ENCODE measurements at places on chromosomes 2 and 18.

GRCh38 chr18:32057624-32058165, 34.0 kb upstream of the RNF138 start:
- no peak for DNase-seq

DNA sequence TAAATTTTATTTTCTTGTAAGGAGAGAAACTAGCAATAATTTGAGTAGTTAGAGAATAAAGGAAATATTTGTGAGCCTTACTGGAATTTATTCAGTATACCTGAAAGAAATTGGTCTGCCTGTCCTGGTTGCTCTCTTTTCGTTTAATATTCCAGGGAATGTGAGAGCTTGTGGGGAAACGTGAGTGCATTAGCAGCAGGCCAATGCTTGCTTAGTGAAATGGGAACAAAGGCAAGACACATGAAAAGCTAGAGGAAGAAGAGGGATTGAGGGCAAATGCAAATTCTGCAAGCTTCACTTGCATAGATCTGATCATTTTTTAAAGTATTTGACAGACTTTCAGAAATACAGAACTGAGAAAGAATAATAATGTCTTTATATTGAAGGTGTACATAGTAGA, 111.0 kb downstream of the ERBB4 start:
- no peak for DNase-seq

DNA sequence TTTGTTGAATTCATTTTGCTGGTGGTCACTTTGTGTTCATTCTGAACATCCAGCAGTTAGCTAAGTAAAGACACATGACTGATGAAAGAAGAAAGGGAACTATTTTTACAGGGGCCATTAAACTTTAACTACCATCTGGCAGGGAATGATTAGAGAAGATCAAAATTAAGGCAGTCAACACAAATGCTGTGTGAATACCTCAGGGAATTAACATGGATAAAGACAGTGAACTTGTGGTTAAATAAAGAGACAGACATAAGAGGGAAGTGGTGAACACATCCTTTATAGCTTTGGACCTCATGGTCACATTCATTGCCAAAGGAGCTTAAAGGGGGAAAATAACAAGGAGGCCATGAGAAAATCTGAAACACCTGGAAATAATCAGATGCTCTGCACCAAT, 52.6 kb upstream of the ATP5MC3 start:
- DNase-seq, result no peak

DNA sequence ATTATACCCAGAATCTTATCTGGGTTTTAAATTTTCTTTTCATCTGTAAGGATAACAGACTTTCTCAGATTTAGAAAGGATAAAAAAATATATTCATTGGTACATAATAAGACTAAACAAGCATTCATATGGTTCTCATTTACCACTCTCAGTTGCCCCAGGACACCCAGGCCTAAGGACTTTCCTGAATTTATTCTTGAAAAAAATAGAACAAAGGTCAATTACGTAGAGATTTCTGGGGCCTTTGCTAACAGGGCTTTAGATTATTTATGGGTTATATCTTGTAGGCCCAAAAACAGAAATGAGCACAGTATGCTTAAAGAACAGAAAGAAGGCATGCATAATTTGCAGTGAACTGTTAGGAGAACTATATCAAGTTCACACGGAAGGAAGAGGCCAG, 269.0 kb upstream of the COL3A1 start:
- no peak for DNase-seq

GRCh38 chr2:47277187-47277586, 122.1 kb upstream of the STPG4 start:
- no peak for DNase-seq

DNA sequence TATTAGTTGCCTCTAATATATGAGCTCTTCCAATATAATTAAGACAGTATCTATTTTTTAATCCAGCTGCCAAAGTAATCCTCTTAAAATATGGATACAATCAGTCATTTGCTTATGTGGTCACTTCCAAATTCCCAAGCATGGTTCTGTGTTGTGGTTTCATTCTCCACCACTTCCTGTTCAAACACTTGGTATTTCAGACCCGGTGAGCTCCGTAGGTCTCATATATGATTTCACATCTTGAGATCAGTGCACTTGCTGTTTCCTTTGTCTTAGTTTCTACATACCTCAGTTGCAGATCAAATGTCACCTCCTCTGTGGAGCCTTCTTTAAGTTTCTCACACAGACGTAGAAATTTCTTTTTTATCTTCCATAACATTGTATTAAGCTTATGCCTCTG, 254.2 kb downstream of the KCNS3 start:
- DNase-seq, result no peak

- no peak for DNase-seq
Measured at GRCh38 chr2:166725927-166726924, 162.1 kb upstream of the XIRP2 start.

DNA sequence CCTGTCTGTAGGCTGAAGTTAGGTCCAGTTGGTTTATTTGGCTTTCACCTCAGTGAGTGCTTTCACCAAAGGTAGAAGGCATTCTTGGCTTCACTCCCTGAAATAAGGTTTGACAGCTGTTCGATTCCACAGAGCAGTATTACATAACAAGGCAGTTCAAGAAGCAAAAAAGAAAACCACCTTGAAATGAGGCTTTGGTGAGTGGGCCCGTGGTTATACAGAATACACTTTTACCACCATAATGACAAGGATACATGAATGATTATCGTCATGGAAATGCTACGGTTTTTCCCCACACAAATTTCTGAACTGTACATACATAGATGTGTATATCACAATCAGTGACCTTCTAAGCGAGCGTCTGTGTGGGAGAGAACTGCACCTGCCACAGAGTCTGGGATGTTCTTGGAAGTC, 80.0 kb upstream of the CHRNA1 start:
- DNase-seq, result no peak

DNA sequence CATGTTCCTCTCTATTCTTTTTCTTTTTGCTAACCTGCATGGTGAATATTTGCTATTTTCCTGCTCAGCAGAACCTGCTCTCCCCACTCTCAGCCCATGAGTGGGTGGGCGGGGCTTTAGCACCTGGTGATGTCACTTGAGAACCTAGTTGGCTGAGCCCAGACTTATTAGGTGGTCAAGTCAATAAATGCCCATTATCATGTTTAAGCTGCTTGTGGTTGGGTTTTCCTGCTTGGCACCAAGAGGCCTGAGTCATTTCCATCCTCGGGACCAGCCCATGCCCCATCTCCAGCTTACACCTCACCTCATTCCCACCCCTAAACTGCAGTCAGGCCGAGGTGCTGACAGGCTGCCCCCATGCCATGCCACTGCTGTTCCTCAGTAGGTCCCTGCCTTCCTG, 226.6 kb downstream of the ANKRD30B start:
- no peak for DNase-seq

DNA sequence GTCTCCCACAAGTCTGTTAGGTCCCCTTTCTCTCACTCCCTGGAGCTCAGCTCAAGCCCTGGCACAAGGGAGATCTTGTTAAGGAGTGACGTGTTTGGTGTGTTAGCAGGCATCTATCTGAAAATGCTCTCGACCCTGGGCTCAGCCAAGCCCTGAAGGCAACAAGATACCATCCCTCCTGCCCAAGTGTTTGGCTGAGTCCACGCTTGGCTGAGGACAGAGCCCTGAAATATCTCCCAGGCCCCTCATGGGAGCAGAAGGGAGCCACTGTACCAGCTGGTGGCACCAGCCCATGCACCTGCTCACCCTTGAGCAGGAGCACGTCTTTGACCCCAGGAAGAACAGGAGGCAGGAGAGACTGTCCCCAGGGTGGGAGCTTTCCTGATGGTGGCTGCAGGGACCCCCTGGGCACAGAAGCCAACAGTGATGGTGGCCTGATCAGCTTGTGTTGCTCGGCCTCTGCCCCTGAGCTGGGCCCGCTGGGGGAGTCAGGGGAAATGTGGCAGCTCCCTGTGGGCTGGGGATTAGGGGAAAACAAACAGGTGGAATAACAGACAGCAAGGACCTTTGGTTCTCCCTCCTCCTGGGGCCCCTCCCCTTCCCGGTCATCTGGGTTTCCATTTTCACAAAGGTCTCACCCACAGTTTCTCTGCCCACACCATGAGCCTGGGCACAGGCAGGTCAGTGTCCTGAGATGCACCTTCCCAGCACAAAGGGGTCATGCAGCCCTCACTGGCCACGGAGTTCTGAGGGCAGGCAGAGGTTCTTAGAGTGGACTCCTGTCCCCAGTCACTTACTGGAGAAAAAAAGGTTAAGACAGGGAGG, 91.6 kb downstream of the RHOB start:
- peak; percentile 28 for DNase-seq

DNA sequence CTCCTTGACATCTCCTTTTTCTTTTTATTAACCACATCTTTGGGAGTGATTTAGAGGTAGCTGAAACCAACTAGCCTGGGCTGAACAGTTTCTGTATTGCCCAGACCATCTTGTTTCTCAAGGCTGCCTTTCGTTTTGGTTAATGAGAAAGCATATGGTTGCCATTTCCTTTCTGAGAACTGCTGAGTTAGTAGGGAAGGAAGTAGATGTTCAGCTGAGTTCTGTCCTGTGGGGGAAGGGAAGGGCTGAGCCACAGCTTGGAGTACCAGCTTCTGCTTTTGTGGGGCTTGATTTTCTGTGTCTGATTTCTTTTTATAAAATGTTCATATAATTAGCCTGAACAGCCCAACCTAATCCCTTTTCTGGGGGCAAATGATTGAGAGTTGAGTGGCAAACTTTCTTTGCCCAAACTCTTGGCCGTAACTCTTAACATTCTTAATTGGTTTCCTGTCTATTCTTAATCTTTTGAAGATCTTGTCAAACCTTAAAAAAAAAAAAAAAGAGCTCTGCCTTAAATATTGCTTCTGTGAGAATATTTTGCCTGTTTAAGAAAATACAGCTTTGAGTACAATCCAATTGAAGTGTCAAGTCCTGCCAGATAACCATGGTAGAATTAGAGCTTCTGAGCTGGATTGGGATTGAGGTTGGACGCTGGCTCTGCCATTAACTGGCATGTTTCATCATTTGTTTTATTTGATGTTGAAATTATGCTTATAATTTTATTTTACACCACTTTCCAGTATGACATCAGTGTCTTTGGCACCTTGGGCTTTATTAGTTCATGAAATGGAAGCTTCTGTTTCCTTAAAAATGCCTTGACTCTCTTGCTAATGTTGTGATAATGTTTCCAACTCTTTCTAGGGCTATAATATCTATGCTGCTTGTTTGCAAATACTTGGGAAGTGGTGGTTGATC, 1.9 kb upstream of the NABP1 start:
- no peak for DNase-seq

DNA sequence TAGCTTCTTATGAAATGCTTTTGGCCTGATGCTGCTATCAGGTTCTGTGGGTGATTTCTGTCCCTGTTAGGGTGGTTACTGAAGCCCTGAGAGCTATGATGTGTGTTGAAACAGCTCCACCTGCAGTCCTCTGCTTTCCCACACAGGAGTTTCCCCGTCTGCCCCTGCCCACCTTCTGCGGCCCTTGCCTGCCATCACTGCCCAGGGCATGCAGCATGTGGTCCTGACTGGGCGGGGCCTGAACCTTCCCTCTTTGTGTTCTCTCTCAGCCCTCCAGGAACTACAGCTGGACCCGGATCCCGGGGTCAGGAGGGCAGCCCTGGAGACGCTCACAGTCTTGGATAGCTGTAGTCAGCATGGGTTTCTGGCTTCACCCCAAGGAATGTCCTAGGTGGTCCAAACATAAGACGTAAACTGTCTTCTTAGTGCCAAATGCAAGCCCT, 21.4 kb downstream of the HJURP start:
- peak; percentile 21 for DNase-seq

DNA sequence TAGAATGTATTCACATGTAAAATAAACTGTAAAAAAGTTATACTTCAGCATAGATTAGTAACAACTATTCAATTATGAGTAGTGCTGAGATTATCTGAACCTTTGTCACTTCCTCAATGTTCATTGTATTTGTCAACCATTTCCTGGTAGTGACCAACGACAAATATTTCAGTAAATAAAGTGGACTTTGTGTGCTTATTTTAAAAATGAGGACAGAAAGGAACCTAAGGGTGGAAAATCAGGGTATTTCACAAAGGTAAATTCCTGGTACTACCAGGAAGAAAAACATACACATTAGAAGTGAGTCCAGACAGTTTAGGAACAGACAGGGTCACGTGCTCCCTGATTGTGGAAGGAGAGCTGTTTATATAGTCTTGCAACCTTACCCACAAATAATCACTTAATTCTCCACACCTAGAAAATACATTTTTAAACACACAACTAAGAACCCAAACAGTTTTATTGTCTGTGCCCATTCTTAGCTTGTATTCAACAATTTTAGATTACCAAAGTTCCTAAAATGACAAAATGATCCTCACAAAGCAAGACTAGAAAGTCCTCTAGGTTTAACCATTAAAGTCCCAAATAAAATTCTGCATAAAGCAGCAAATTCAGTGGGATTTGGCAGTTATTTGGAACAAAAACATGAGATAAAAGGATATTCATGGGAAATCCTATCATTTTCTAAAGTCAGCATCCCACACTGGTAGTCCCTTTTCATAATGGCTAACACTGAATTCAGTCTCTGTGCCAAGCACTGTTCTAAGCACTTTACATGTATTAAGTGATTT, 28.2 kb downstream of the PELI1 start:
- DNase-seq, result no peak

GRCh38 chr2:236656721-236657120, 87.1 kb downstream of the ACKR3 start:
- DNase-seq, result no peak

DNA sequence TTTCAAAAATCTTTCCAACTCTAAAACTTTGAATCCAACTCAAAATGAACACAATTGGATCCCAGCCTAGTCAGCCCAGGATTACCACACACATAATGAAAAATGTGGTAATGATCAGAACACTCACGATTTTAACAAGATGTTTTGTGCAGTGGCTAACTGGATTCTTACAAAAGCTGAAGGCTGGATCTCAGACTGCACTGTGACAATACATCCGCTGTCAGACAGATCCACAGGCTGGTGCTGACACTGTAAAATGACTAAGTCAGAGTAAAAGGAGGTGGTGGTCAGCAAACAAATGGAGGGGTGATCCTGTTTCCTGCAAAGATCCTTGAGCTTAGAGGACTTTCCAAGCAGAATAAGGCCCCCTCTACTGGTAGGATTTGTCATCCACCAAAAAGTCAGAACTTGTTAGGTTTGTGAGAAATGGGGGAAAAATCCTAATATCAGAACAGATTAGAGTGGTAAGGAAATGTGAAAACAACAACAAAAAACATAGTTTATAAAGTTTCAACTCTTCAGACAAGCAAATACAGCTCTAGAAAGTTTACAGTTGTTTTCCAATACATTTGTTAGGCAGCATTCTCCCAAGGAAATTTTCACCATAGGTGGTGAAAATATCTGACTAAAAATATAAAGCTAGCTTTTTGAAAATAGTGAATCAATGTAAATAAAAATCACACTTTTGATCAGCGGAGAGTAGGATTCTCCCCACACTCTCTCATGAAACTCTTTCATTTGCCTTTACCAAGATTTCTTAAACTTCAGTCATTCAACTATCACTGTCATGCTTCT, 211.9 kb downstream of the AGPS start:
- DNase-seq, result peak; percentile 6

GRCh38 chr2:103792042-103792441, 1030.2 kb downstream of the TMEM182 start:
- DNase-seq, result no peak

Data from NCI-H345 (cell line).